ENCODE measurements at places on chromosomes 5 and 9.

GRCh38 chr9:110443866-110444220, 106.2 kb upstream of the TXNDC8 start:
- no peak for DNase-seq

GRCh38 chr9:6598249-6598725, 47.2 kb downstream of the GLDC start:
- no peak for DNase-seq

DNA sequence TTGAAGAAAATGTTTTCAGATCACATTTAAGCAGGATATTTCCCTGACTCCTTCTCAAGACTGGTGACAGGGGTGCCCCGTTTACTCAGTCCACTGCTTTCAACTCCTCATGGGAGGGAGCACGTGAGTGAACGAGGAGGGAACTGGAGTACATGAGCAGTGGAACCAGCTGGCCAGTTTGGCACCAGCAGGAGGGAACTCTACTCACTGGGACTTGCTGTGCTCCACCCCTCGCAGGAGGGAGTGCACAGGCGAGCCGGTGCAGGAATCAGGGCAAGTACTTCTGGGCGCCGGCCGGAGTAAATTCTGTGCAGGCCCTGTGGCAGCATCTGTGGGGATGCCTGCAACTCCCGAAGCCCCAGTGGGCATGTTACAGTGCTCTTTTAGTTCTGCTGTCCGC, 1941.1 kb upstream of the C9orf72 start:
- DNase-seq: peak; percentile 77

GRCh38 chr5:109567374-109568044, 122.2 kb upstream of the MAN2A1 start:
- DNase-seq: no peak

DNA sequence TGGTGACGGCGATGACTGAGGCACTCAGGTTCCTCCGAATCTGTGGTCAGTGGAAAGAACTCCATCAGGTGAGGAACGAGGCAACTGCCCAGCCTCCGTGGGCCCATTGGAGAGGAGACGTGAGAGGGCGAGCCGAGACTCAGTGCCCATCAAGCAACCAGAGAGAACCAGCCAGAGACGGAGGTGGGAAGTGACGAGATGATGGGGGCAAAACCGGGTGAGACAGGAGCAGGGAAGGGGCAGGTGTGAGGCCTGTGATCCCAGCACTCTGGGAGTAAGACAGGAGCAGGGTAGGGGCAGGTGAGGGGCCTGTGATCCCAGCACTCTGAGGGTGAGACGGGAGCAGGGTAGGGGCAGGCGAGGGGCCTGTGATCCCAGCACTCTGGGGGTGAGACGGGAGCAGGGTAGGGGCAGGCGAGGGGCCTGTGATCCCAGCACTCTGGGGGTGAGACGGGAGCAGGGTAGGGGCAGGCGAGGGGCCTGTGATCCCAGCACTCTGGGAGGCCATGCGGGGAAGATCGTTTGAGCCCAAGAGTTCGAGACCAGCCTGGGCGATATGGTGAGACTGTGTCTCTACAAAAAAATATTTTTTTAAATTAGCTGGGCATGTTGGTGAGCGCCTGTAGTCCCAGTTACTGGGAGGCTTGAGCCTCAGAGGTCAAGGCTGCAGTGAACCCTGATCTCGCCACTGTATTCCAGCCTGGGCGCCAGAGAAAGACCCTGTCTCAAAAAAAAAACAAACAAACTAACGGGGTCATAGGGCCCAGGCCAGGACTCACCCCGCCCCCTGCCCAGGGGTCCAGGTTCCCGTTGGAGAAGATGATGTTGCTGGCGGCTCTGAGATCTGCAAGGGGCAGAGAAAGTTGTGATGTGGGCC, 3.4 kb downstream of the DPP7 start:
- no peak for DNase-seq

- no peak for DNase-seq
Measured at GRCh38 chr5:165521816-165522610, 2016.6 kb downstream of the MAT2B start.

- no peak for DNase-seq
Measured at GRCh38 chr9:87603854-87604490, 106.3 kb downstream of the DAPK1 start.

GRCh38 chr9:8832955-8833354, 1033.4 kb upstream of the DMAC1 start:
- no peak for DNase-seq

DNA sequence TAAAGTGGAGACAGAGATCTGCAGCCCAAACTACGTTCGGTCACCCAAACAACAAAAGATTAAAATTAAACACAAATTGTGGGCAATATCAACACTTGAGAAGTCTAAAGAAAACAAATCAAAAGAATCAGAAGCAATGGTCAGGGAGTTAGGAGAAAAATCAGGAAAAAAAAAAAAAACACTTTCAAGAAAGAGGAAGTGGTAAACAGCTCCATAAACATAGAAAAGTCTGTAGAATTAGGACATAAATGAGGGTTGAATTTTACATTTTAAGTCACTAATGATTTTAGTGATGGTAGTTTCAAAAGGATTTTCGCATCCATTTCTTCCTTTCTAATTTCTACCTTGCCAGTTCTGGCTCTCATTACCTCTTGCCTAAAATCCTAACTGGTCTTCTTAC, 10.1 kb downstream of the RNF145 start:
- no peak for DNase-seq

DNA sequence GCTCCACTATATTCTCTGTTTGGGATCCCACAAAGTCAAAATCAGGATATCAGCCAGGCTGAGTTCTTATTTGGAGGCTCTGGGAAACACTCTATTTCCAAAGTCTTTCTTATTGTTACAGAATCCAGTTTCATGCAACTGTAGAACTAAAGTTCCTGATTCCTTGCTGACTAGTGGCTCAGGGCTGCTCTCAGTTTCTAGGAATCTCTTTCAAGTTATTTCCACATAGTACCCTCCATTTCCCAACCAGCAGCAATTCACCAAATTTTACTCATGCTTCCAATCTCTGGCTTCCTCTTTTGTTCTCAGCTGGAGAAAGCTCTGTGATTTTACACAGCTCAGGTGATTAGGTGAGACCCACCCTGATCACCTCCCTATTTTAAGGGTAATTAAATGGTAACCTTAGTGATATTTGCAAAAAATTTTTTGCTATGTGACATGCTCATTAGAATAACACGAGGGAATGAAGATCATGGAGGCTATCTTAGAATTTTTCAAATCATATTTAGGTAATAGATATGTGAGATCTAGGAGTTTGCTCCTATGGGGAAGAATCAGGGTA, 794.9 kb upstream of the ARRDC3 start:
- no peak for DNase-seq

DNA sequence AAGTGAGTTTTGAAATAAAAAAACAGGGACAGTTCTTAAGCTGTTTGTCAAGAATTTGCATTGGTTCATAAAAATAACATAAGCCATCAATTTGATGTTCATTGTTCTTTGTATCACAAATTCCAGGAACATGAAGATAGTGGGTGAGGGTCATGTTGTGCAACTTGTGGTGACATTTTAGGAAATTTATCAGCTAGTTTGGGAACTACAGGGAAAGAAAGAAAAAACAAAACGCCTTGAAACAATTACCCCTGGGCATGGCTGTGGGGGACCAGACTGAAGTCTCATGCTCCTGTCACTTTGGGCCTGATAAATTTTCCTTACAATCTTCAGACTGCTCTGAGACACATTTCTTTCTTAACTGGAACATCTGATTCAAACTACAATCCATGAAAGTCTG, 207.1 kb upstream of the CLINT1 start:
- DNase-seq: no peak

- no peak for DNase-seq
Measured at GRCh38 chr5:72691751-72692150, 124.7 kb upstream of the TNPO1 start.

- no peak for DNase-seq
Measured at GRCh38 chr5:164475339-164475977, 970.0 kb downstream of the MAT2B start.

DNA sequence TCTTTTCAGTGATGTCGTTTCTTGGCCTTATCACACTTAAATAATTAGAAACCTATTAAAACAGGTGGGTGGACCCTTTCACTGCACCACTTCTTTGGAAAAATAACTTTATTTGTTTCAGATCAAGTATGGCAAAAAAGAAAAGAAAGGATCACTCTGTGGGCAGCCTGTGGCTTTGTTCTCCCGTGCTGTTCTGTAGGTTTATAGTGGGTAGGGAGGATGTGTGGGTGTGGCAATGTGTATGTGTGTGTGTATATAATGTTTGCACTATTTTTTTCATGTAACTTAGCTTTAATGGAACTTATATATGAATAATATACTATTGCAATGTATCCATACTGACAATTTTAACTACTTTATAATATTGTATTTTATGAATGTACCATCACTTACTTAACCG, 85.9 kb downstream of the ACTBL2 start:
- DNase-seq: no peak

- DNase-seq: no peak
Measured at GRCh38 chr5:2165615-2166305, 283.0 kb upstream of the IRX4 start.

DNA sequence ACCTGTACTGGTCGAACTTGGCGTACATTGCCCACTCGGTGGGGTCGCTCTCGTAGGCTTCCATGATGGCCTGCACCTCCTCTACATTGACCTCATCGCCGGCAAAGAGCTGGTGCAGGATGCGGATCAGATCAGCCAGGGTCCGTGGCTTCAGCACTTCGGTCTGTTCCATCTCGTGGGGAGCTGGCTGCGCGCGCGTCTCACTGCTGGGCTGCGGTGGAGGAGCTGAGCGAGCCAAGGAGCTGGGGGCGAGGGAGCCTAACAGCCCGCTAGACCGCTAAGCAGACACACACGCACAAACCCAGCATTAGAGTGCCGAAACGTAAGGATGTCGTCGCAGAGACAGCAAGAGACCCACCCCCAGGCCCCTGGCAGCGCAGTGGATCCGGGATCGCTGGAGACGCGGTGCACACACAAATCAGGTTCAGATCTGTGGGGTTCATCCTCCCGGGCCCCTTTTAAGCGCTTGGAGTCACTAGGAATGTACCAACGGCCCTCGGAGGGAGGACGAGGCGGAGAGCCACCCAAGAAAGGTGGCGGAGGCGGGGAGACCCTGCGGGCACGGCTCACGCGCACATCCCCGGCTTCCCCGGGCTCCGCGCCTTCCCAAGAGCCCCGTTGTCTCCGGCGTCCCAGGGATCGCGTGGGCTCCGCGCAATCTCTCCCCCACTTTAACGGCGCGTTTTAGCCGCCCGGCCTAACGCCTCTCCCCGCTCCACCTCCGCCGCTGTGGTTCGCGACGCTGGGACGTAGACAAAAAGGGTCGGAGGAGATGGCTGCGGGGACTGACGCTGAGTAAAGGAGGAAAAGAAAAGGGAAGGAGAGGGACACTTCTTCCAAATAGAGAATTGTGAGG, at the start of gene CDO1:
TSS of gene CDO1 (minus strand) at position 434 of the 856 bp plus-strand sequence. CDS start at position 172, 262 bp downstream.
- peak; percentile 98 for DNase-seq

DNA sequence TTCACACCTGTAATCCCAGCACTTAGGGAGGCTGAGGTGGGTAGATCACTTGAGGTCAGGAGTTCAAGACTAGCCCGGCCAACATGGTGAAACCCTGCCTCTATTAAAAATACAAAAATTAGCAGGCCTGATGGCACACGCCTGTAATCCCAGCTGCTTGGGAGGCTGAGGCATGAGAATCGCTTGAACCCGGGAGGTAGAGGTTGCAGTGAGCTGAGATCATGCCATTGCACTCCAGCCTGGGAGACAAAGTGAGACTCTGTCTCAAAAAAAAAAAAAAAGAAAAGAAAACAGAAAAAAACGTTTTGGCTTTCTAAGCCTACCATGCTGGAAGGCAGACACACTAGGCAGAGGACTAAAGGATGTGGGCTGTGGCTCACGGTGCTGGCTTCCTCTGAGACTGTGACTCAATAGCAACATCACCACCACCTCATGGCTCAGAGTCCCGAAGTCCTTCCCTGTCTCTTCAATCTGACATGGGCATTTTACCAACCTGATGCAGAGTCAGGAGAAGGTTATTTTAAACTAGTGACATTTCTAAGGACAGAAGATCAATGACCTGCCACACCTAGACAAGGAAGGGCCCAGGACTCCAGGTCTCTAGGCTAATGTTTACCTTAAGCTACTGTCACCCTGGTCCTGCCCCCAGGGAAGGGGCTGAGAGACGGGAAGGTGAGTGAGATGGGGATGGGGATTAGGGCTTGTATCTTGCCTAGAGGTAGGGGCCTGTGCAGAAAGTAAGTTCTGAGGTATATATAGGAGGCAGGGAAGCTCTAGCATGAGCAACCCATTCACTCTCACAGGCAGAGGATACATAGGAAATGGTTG, 3.7 kb downstream of the ECSCR start:
- no peak for DNase-seq

- no peak for DNase-seq
Measured at GRCh38 chr9:4417578-4418325, 72.5 kb upstream of the SLC1A1 start.

DNA sequence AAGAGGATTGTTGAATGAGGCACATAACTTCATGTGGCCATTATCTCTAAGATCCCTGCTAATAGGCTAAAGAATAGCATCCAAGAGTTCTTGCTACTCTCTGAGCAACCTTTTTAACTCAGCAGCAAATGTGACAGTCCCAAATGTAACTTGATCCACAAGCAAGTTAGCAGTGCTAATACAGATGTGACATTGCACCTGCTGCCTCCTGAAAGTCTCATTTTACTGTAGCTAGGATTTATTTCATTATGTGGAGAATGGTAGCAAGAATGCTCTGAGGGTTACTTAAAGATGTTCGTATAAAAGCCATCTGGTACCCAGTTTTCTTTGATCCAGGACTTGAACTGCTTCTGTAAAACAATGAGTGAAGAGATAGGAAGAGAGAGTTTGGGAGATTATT, 45.8 kb downstream of the CDH10 start:
- DNase-seq: no peak

GRCh38 chr5:124844371-124844920, 98.0 kb upstream of the ZNF608 start:
- no peak for DNase-seq

- no peak for DNase-seq
Measured at GRCh38 chr9:23855873-23856604, 30.0 kb upstream of the ELAVL2 start.

DNA sequence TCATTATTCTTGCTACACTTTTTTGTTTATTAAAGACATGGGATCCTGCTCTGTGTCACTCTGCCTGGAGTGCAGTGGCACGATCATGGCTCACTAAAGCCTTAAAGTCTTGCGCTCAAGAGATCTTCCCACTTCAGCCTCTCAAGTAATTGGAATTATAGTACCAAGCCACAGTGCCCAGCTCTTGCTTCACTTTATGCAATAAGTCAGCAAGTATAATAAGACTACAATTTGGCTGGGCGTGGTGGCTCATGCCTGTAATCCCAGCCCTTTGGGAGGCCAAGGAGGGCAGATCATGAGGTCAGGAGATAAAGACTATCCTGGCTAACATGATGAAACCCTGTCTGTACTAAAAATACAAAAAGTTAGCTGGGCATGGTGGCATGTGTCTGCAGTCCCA, 5.9 kb downstream of the C9orf153 start:
- no peak for DNase-seq

Measured in retina (tissue), 1 donor.